ENCODE measurements at places on chromosomes 3 and 15. TPM values are rescaled to one million over a fixed set of nuclear protein-coding genes. Genes with fewer than 3 reads are reported as not detected.
A peak's percentile ranks its signal among the peaks of the same experiment; 100 is the strongest.

GRCh38 chr15:68989541-68990230 lies 24.8 kb upstream of the NOX5 start:
- DNase-seq, result no peak

DNA sequence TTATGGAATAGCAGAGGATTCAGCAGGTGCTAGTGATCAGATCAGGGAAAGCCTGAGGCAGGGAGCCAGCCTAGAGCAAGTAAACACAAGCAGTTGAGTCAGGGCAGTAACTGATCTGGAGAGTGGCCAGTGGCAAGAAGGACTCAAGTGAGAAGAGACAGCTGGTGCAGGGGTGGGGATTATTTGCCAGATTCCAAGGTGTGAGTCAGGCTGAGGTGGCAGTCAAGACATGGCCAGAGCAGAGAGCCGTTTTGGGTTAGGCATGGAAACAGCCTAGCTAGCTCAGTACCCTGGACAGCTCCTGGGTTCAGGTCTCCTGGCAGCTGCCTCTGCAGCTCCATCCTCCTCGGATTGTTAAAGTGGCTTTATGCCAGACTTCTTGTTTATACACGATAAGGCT lies 281.9 kb upstream of the ONECUT1 start:
- DNase-seq, result peak; percentile 5

GRCh38 chr3:160671231-160671630 lies 5.7 kb upstream of the ARL14 start:
- no peak for DNase-seq

- DNase-seq, result no peak
Measured at GRCh38 chr3:12194209-12194608, 35.5 kb upstream of the TIMP4 start.

DNA sequence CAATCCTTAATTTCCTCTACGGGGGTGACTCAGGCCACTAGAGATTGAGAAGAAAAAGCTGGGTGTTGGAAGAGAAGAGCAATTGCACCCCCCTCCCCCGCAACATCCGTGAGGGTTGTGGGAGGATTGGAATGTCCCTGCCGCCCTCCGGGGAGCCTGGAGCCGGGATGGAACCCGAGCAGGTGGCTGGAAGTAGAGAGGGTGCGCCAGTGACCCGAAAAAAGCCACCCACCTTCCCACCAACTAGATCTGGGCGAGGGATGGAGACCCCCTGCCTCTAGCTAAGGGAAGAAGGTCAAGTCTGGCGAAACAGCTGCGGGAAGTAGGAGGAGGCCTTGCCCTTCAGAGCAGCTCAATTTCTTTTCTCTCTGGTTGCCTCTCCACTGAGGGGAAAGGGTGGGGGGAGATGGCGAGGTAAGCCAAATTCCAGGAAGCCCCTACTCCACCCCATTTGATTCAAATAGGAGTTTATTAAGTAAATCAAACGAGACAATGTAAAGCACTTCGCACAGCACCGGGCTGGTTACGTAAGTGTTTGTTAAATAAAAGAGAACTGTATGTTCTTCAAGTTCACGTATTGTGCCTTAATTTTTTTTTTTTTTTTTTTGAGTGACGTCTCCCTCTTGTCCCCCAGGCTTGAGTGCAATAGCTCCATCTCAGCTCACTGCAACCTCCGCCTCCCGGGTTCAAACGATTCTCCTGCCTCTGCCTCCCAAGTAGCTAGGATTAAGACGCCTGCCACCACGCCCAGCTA lies 1.1 kb upstream of the WWTR1 start:
- peak; percentile 62 for DNase-seq

The CEMIP gene
- polyA plus RNA-seq, result 0.25 TPM
